ENCODE measurements at places on chromosomes 11 and 22. TPM values are rescaled to one million over a fixed set of nuclear protein-coding genes. Genes with fewer than 3 reads are reported as not detected.
A peak's percentile ranks its signal among the peaks of the same experiment; 100 is the strongest.

Gene TRPT1
- 77.1 TPM for total RNA-seq

DNA sequence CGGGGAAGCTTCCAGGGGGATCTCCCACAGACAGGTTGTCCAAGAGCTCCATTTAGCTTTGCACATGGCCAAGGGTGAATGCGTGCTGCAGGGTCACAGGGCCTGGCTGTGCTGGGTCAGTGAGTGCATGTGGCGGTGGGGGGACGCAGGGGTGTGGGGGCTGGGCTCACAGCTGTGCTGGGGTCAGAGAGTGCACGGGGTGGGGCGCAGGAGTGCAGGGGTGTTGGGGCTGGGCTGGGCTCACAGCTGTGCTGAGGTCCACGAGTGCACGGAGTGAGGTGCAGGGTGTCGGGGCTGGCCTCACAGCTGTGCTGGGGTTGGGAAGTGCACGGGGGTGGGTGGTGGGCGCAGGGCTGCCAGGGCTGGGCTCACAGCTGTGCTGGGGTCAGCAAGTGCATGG lies 557.7 kb downstream of the BRD1 start:
- no peak for DNase-seq

DNA sequence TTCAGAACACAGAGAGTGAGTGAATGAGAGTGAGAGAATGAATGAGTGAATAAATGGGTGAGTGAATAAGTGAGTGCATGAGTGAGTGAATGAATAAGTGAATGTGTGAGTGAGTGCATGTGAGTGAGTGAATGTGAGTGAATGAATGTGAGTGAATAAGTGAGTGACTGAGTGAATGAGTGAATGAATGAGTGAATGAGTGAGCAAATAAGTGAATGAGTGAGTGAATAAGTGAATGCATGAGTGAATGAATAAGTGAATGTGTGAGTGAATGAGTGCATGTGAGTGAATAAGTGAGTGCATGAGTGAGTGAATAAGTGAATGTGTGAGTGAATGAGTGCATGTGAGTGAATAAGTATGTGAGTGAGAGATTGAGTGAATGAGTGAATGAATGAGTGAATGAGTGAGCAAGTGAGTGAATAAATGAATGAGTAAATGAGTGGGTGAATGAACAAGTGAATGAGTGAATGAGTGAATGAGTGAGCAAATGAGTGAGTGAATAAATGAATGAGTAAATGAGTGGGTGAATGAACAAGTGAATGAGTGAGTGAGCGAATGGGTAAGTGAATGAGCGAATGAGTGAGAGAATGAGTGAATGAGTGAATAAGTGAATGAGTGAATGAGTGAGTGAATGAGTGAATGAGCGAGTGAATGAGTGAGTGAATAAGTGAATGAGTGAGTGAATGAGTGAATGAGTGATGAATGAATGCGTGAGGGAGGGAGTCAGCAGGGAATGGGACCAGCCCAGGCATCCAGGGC lies 21.3 kb upstream of the MUC5B start:
- DNase-seq: no peak

DNA sequence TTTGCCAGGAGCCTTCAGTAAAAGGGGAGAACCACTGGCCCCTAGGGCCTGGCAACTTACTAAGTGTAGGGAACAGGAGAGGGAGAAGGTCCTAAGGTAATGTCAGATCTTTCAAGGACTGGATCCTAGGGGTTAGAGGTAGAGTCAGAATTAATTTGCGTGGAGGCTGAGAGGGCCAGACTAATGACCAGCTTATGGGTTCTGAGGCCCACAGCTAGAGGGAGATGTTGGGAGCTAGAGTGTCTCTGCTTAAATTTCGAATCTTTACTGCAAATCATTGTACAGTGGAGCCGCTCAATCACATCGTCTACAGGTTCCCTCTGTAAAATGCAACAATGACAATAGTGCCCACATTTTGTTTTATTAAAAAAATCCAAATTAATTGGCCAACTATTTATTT lies 31.4 kb downstream of the CLMP start:
- DNase-seq: no peak

GRCh38 chr11:126700768-126701519 lies 299.6 kb downstream of the KIRREL3 start:
- no peak for DNase-seq

DNA sequence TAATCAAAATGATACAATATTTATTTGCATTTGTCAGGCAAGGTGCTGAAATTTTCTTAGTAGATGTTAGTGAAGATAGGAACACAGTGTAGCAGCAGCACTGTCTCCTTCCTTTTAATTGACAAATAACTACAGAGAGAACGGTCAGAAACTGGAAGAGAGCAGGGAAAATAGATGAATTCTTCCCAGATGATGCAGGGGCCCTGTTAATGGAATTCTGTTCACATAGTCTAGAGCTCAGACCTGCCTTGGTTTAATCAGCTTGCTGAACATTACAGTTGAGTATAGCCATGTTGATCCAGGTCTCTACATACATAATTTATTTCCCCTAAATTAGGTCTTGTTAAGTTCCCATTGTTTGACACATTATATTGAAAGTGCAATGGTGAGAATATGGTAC lies 127.4 kb downstream of the SLC17A6 start:
- DNase-seq: no peak

Gene TMPRSS13
- not detected for total RNA-seq

Gene PRRG4
- 3.7 TPM for total RNA-seq

DNA sequence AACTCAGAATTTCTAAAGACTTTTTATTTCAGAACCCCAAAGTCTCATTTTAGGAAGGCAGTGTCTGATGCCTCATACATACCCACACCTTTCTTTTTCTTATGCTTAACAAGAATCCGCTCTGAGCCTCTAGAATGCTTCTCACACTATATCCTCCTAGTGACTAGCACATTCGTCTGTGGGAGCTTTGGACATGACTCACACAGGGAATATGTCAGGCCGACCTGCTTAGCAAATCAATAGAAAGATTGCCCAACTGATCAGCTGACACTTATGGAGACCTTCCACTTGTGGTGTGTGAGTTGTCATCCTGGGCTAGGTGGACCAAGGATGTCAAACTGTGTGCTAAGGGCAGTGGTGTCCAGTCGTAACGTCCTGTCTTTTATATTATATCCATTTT lies 129.9 kb upstream of the TTC12 start:
- DNase-seq: peak; percentile 52

- DNase-seq: no peak
Observed at GRCh38 chr11:128297805-128298204, 289.6 kb downstream of the ETS1 start.

Gene MPZL2
- 13.1 TPM for total RNA-seq

Gene RTN4R
- total RNA-seq: 18.2 TPM

DNA sequence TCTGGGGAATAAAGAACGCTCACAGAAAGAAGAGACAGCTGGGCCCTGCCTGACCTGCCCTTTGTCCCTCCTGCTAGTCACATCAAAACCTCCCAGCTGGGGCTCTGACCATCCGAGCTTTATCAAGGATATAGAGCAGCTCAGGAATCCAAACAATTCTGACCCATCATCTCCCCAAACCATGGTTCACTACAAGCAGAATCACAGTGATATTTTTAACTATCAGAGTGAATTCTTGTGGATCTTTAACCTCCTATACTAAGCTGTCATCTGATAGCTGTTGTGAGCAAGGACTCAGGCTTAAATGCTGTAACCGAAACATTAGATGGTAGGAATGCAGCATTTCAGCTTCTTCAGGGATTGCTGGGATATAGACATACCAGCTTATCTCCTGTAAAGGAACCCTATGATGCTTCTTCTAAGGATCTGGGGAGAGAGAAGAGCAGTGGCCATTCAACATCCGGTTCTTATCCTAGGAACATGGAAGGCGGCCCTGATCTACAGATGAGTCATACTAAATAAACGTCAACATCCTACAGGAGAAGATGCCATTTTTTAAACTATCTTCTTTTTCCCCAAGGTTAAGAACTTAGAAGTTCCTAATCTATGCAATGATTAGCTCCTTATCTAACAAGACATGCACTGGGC lies 84.7 kb upstream of the AKIP1 start:
- DNase-seq: no peak

DNA sequence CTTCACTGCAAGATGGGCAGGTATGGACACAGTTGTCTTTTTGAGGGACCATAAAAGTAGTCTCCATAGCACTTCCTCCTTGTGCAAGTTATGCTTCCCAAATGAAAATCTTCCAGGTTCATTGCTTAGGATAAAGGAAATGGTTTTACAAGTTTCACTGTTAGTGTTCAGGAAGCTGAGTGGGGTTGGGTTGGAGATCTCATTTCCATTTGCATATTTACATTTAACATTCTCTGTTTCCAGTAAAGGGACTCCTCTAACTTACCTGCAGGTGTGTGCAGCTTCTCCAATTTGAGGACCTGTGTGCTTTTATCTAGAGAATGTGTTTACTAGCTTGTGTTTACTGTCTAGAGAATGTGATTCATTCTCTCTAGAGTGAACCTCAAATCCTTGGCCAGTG lies 141.3 kb upstream of the POU2AF2 start:
- DNase-seq: no peak

GRCh38 chr11:86524620-86525352 lies 147.6 kb downstream of the ME3 start:
- peak; percentile 57 for DNase-seq

Gene GDPD4
- total RNA-seq: 0.08 TPM

Gene DPP3
- 108 TPM for total RNA-seq

GRCh38 chr11:112270551-112271180 lies 10.0 kb upstream of the PLET1 start:
- DNase-seq: no peak

GRCh38 chr11:104369761-104370160 lies 205.8 kb upstream of the PDGFD start:
- DNase-seq: no peak

DNA sequence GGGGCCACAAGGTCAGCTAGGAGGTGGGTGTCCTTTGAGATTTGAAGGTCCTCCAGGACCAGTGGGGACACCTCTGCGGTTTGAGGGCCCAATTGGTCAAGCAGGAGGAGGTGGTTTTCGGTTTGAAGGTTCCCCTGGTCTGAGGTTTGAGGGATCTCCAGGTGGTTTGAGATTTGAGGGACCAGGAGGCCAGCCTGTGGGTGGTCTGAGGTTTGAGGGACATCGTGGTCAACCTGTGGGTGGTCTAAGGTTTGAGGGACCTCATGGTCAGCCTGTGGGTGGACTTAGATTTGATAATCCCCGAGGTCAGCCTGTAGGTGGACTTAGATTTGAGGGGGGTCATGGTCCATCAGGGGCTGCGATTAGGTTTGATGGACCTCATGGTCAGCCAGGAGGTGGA lies 11.8 kb downstream of the PCF11 start:
- no peak for DNase-seq

DNA sequence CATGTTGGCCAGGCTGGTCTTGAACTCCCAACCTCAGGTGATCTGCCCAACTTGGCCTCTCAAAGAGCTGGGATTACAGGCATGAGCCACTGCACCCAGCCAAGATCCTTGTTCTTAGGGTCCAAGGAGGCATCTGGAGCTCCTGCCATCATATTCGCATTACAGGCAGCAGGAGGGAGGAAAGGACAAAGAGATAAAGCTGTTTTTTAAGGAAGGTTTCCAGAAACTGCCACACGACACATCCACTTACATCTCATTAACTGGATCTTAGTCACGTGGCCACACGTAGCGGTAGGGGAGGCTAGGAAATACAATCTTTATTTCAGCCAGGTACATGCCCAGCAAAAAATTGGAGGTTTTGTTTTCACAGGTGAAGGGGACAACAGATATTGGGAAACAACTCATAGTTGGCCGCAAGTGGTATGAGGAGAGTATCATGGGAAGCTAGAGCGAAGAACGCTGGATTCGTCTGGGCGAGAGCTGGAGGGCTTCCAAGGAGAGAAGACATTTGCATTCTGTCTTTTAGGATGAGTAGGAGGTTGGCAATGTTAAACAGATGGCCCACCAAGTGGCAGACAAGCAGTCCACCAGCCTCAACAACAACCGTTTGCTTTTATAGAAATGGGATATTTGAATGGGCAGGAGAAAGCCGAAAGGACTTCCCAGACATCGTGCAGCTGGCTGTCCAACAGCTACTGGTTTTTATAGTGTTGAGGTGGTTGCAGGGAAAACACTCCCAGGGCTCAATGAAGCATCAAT lies 39.2 kb upstream of the DMC1 start:
- no peak for DNase-seq

- DNase-seq: no peak
Observed at GRCh38 chr11:120875986-120876385, 147.9 kb upstream of the TBCEL start.

- DNase-seq: no peak
Observed at GRCh38 chr11:131601586-131601985, 231.2 kb downstream of the NTM start.

DNA sequence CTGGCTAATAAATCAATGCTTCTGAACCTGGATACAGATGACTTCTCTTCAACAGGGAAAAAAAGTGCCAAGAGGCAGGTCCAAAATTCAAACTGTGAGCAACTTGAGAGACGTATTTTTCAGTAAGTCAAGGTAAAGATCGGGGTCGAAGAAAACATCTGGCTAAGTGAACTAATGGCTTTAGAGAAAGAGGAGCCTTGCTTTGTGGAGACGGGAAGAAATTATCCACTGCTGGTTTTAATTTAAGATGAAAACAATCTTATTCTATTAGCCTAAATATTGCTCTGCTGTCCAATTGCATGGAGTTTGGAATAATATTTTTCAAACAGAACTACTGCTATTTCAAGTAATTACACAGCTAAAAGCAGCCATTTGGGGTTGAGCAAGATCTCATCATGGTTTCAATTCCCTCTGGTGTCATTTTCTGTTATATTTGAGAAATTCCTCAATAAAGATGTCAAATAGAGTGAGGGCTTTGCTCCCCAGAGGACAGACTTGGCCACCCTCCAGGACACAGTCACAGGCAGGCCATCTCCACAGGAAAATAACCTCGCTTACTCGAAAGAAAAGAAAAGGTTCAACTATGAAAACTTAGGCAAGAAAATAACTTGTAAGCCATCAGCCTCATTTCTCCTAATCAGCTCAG lies 29.8 kb downstream of the SCUBE1 start:
- DNase-seq: no peak

GRCh38 chr11:125623064-125623463 lies 1.9 kb upstream of the CHEK1 start:
- no peak for DNase-seq

DNA sequence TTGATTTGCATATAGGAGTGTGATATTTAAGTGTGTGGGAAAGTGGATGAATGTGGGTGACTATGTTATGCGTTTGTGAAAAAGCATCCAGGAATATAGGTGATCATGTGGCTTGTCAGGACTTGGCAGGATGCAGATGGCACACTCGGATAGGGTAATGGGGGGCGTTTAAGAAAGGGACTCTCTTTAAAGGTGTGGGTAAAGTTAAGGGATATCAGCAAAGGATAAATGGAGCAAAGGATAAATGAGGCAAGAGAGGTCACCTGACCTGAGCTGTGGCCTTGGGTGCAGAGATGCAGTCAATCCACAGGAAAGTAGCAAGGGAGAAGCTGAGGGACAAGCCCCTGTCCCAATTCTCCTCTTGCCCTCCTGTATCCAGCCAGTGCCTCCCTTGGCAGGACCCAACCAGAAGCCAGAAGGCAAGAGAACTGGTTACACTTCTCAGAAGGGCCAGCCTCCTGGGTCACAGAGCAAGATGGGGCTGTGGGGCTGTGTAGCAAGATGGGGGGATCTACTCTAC lies 47.5 kb upstream of the GRAMD1B start:
- no peak for DNase-seq

GRCh38 chr11:13354335-13354734 lies 76.7 kb downstream of the BMAL1 start:
- no peak for DNase-seq

Gene CARS1
- 92.1 TPM for total RNA-seq

GRCh38 chr11:125332821-125333220 lies 163.2 kb downstream of the FEZ1 start:
- DNase-seq: no peak
